ENCODE measurements at places on chromosomes 2 and 18. TPM values are rescaled to one million over a fixed set of nuclear protein-coding genes. Genes with fewer than 3 reads are reported as not detected.

GAREM2 gene
- total RNA-seq, result 3.4 TPM

GALNT1 gene
- 183 TPM for total RNA-seq

REG1B gene
- not detected for total RNA-seq

KLHL30 gene
- not detected for total RNA-seq

LOXL3 gene
- 2.7 TPM for total RNA-seq

Data from glomerular endothelial cell (primary cell).